ENCODE measurements at places on chromosomes 11 and 22. TPM values are rescaled to one million over a fixed set of nuclear protein-coding genes. Genes with fewer than 3 reads are reported as not detected.

The BAIAP2L2 gene
- total RNA-seq = 3.2 TPM

The SORL1 gene
- 1.4 TPM for total RNA-seq

The MMP8 gene
- not detected for total RNA-seq

The SHANK3 gene
- 0.90 TPM for total RNA-seq

The LIF gene
- total RNA-seq = 6.2 TPM

The APOA1 gene
- 70.3 TPM for total RNA-seq

The SSH3 gene
- 11.7 TPM for total RNA-seq

The DNAJB13 gene
- total RNA-seq = not detected

The DLG2 gene
- 5.8 TPM for total RNA-seq

The CTSC gene
- total RNA-seq = 69.1 TPM

The TEX12 gene
- total RNA-seq = 0.36 TPM

The TMPRSS6 gene
- total RNA-seq = not detected
